ENCODE measurements at places on chromosomes 6 and 20. TPM values are rescaled to one million over a fixed set of nuclear protein-coding genes. Genes with fewer than 3 reads are reported as not detected.

- no peak for DNase-seq
Observed at GRCh38 chr6:170234419-170234818, 56.5 kb downstream of the DLL1 start.

GRCh38 chr6:137731960-137732616 is 135.0 kb upstream of the TNFAIP3 start:
- DNase-seq: no peak

DNA sequence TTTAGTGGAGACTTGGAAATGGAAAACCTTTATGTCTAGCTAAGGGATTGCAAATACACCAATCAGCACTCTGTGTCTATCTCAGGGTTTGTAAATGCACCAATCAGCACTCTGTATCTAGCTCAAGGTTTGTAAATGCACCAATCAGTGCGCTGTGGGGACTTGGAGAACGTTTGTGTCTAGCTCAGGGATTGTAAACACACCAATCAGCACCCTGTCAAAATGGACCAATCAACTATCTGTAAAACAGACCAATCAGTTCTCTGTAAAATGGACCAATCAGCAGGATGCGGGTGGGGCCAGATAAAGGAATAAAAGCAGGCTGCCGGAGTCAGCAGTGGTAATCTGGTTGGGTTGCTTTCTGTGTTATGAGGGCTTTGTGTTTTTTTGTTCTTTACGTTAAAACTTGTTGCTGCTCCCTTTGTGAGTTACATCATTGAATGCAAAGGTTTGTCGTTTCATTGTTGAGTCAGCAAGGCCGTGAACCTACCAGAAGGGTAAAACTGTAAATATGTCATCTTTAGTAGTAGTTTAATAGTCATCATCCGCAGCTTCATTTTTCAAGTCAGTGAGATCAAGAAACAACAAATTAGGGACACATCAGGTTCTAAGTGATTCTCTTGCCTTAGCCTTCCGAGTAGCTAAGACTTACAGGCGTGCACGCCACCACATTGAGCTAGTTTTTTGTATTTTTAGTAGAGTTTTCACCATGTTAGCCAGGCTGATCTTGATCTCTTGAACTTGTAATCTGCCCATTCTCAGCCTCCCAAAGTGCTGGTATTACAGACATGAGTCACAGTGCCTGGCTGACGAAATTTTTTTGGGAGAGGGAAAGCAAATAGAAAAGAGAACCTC is 22.7 kb upstream of the NUP153 start:
- DNase-seq: no peak

DNA sequence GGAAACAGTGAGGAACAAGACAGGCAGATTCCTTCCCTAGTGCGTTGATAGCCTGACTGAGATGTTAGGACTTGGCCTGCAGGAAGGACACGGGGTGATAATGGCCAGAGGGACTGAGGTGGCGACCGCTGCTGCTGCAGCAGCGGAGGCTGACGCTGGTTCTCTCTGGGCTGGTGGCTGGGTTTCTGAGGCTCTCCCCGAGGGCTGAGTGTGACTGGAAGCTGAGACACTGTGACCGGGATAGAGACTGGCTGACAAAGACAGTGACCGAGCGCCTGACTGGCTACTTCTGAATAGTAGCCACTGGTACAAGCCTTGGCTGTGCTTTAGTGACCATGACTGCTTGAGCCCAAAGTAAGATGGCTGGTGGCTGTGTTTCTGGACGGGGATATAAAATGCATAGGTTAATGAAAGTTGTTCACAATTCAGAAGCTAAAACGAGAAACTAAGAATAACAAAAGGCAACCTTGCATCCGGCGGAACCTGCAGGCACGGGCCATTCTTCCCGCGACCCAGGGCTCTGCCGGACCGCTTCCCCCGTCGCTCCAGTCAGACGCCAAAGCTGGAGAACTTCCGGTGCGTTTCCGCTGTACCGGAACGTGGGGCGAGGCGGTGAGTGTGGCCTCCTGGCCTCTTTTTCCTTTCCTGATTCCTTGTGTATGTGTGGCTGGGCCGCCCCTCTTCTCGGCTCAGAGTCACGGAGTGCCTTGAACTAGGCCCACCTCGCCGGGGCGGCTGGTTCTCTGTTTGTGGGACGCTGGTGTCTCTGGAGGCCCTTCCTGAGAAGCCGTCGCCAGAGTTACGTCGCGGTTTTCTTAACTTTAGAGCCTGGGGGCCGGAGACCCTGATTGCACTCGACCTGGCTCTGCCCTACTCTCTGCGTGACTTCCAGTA is at the start of gene AAR2:
AAR2 (plus strand) TSS at position 587 of the 894 bp plus-strand sequence. CDS start 3,391 bp downstream, outside the sequence.
- DNase-seq: peak; percentile 85

DNA sequence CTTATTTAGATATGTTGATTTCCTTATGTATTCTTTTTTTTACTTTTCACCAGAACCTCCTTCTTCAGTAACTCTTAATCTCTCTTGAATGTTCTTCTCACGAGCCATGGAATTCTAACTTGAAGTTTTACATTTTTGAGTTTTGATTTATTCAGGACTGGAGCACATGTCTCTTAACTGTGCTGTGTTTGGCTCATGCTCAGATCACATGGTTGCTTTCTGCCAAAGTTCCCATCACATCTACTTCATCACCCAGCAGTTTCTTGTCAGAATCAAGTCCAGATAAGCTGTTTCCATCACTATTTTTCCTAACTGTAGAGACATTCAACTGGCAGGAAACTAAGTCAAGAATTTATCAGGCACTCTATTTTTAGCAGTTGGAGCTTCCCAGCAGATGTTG is 31.7 kb downstream of the SLC35A1 start:
- DNase-seq: no peak

DNA sequence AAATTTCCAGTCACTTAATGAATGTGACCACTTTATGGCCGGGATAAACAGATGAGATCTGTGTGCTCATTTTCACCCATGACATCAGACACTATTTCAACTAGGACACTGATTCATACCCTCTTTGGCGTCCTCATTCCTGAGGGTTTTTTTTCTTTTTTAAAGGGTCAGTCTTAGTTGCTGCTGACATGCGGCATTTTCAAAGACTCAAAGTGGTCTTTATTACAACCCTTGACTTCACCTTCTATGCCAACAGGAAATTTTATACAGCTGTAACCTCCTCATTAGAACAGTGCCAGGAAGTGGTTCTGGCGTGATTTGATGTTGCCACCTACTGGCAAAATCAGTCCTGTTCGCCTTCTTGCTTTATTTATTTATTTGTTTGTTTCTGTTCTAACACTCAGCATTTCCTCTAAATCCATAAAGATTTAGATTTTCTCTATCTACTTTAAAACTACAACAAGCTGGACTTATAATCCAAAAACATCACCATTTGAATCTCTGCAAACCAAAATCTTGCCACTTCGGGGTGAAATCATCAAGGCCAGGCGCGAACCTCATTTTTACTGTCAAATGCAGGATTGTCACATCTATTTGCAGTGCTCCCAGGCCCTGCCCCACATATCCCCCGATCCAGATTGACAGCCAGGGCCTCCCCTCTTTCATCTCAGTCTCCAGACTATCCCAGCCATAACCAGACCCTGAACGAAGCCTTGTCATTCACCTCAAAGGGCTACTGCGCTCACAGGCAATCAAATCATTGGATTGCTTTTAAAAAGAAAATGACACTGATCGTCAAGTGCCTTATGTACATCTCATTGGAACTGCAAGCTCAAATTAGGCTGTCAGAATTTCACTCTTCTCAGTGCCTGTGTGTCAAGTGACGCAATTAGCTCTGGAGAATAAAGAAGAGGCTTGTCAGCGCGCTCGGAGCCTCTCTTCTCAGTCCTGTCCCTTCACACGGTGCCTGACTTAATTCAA is 77.5 kb downstream of the C6orf118 start:
- DNase-seq: no peak

DNA sequence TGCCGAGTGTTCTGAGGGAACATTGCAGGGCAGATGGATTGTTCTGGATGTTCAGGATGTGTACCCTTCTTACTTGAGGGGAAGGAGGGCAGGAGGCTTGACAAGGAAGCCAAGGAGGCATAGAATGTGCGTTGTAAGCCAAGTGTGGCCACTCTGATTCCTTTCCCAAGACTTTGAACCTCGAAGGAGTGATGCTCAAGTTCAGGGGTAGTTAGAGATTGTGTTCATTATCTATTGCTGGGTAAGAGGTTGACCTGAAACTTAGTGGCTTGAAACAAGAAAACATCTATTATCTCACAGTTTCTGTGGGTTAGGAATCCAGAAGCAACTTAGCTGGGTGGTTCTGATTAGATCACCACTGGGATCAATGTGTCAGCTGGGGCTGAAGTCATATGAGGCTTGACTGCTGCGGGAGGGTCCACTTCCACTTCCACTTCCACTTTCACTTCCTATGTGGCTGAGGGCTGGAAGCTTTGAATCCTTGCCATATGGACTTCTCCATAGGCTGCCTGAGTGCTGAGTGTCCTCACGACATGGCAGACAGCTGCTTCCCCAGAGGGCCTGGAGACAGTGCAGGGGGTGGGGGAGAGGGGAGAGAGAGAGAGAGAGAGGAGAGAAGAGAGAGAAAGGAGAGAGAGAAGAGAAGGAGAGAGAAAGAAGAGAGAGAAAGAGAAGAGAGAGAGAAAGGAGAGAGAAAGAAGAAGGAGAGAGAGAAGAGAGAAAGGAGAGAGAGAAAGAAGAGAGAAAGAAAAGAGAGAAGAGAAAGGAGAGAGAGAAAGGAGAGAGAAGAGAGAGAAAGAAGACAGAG is 6.9 kb upstream of the CD40 start:
- DNase-seq: peak; percentile 33

DNA sequence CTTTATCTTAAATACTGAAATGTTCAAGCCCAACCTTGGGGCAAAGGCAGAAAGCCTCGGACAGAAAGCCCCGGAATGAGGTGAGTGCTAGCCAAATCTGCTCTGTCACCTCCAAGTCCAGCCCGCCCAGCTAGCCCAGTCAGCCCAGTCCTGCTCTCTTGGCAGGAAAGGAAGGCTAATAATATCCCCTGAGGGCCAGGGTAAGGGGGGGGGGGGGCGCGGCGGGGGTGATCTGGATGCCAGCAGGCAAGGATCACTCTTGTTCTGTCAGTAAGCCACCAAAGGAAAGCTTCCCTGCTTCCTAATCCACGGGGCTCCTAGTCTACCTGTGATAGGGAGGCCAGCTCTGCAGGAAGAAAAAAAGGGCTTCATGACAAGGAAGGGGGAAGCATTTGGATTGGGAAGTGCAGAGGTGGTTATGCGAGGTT is 1.1 kb downstream of the NDRG3 start:
- no peak for DNase-seq

GRCh38 chr20:46060301-46060881 is 29.4 kb downstream of the NCOA5 start:
- DNase-seq: no peak

GRCh38 chr6:235763-236360 is 56.4 kb upstream of the DUSP22 start:
- DNase-seq: peak; percentile 73

- no peak for DNase-seq
Observed at GRCh38 chr6:153084393-153084792, 46.7 kb downstream of the RGS17 start.

GRCh38 chr20:38725148-38725901 is 1.0 kb downstream of the SLC32A1 start:
- DNase-seq: peak; percentile 14

DNA sequence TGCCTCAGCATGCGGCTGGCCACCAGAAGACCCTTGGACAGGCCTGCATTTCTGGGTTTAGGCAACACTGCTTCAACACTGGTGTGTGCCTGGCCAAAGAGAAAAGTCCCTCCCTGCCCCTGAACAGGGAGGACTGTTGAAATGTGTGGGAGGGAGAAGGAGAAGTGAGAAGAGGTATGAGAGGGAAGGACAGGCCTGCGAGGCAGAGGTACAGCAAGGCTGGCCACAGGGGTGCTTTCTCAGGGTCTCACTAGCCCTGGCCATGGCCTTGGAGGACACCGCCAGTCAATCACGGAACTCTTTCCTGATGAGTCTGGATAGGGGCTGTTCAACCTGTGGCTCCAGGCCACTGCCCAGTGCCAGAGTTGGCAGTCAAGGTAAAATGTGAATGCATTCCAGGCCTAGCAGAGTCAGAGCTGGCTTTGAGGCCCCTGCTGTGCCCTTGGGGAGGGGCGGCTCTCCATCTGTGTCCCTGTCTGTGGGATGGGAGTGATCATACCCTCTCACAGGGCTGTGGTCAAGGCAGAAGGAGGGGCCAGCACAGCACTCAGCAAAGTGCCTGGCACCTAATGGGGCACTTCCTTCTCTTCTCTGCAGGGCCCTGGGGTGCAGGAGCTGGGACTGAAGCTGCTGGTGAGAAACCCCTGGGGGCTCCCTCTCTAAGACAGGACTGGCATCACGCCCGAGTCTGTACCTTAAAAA is 43.2 kb upstream of the CDH22 start:
- DNase-seq: no peak

DNA sequence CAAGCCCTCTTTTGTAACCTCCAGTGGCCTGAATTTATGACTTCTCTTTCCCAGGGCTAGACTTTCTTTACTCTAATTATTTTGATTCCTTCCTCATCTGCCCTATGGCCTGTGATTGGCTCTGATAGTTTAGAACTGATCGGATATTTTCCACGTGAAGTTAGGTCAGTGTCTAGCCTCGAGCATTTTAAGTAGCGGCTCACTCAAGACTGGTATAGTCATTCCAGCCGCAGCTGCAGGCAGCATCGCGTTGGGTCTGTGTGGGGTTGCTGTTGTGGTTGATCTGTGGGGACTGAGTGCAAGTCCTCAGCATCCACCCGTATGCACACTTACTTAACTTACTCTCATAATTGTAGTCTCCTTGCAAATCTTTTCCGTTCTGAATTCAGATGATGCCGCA is 105.7 kb downstream of the SMOC2 start:
- no peak for DNase-seq

- DNase-seq: no peak
Observed at GRCh38 chr6:37180075-37180474, 10.1 kb downstream of the PIM1 start.

- peak; percentile 77 for DNase-seq
Observed at GRCh38 chr6:43924222-43924702, 154.3 kb downstream of the VEGFA start.

DNA sequence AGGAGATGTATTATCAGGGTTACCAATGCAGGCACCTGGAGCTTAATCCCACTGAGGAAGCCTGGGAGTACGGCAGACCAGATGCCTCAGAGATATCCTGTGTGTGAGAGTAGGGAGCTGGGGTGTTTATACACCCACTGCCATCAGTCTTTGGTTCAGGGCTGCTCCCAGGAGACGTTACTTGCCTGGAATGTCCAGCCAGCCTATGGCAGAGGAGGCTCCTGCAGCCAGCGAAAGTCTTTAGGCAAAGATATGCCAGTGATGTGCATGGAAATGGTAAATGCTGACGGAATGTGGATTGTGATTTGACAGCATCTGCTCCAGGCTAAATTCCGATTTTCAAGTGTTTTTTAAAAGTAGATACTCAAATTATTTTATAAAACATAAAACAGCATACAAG is 282.0 kb downstream of the BTBD3 start:
- no peak for DNase-seq

- no peak for DNase-seq
Observed at GRCh38 chr6:1624851-1625781, 15.4 kb downstream of the FOXC1 start.

Gene RNF217
- 1.2 TPM for total RNA-seq

Gene ACTL10
- total RNA-seq: 1.8 TPM

Gene OPRL1
- 1.3 TPM for total RNA-seq

Gene DNMT3B
- total RNA-seq: 3.2 TPM

Gene MEP1A
- total RNA-seq: not detected

Gene HLA-C
- total RNA-seq: 781 TPM

Gene PAK1IP1
- 21.7 TPM for total RNA-seq

Gene OLIG3
- total RNA-seq: 0.41 TPM

Gene PRPH2
- not detected for total RNA-seq

Gene PET117
- 10.2 TPM for total RNA-seq

Gene KAT14
- total RNA-seq: 12.4 TPM

Measured in activated T-cell treated with anti-CD3 and anti-CD28 coated beads, Interleukin-2, amount 50 U/mL, for 72 hours (primary cell).